ENCODE measurements at places on chromosomes 4 and X. TPM values are rescaled to one million over a fixed set of nuclear protein-coding genes. Genes with fewer than 3 reads are reported as not detected.

DNA sequence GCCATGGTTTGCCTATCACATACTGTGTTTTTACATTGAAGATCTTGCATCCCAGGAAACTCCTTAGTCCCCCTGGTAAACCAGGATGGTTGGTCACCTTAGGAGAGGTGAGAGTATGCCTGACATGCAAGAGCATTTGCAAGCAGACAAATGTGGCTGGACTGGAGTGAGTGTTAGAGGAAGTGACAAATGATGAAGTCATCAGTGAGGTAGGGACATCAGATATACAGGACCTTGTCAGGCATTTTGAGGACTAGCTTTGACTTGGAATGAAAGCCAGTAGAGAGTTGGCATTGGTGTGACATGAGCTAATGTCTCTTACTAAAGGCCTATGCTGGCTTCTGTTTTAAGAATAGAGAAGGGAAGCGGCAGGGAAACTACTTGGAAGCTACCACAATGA lies 124.9 kb downstream of the FRMPD4 start:
- no peaks in the 10 kb centered on the region for H3K27me3 ChIP-seq
- no peak overlapping the region for H3K4me3 ChIP-seq
- H3K36me3 ChIP-seq: no peaks in the 10 kb centered on the region
- peak; percentile 25 for DNase-seq
- H3K4me1 ChIP-seq: peaks cover 5% of the 10 kb centered on the region

DNA sequence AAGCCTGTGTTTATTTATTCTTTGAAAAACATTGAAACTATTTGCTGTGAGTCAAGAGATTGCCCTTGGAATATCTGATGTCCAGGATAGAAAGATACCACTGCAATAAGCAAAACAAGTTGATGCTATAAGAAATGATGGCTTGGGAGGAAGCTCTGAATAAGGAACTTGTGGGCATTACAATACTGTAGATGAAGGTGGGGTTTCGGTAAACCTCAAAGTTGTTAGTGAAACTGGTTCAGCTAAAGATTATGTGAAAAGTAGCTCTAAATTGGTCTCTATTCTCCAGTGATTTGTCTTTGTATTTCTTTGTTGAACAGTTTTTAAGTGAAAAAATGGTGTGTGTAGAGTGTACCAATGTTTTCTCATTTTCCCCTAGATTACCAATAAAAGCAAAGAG lies 128.7 kb downstream of the AKAP4 start:
- H3K27me3 ChIP-seq: no peaks in the 10 kb centered on the region
- no peaks in the 10 kb centered on the region for H3K4me1 ChIP-seq
- no peak for DNase-seq
- no peak overlapping the region for H3K27ac ChIP-seq
- H3K36me3 ChIP-seq: no peaks in the 10 kb centered on the region

GRCh38 chr4:160836431-160836830 lies 1327.4 kb downstream of the FSTL5 start:
- DNase-seq: no peak
- no peaks in the 10 kb centered on the region for H3K36me3 ChIP-seq
- H3K4me1 ChIP-seq: no peaks in the 10 kb centered on the region

GRCh38 chr4:177692907-177693306 lies 250.7 kb upstream of the AGA start:
- no peaks in the 10 kb centered on the region for H3K4me1 ChIP-seq
- H3K4me3 ChIP-seq: no peak overlapping the region
- H3K36me3 ChIP-seq: no peaks in the 10 kb centered on the region
- DNase-seq: no peak
- no peak overlapping the region for H3K27ac ChIP-seq

USP17L30 gene
- not detected for polyA plus RNA-seq

- H3K36me3 ChIP-seq: no peaks in the 10 kb centered on the region
- H3K27me3 ChIP-seq: peaks cover 4% of the 10 kb centered on the region
- H3K27ac ChIP-seq: no peak overlapping the region
- H3K4me3 ChIP-seq: no peak overlapping the region
- no peaks in the 10 kb centered on the region for H3K4me1 ChIP-seq
Observed at GRCh38 chrX:13791559-13791958, 25.3 kb downstream of the GPM6B start.

GRCh38 chr4:77232653-77233052 lies 75.6 kb downstream of the CCNG2 start:
- peaks cover 10% of the 10 kb centered on the region for H3K27me3 ChIP-seq
- H3K36me3 ChIP-seq: no peaks in the 10 kb centered on the region
- DNase-seq: no peak
- H3K4me1 ChIP-seq: peaks cover 10% of the 10 kb centered on the region
- no peak overlapping the region for H3K27ac ChIP-seq
- H3K4me3 ChIP-seq: no peak overlapping the region

- DNase-seq: no peak
- H3K36me3 ChIP-seq: no peaks in the 10 kb centered on the region
- no peaks in the 10 kb centered on the region for H3K4me1 ChIP-seq
- no peak overlapping the region for H3K4me3 ChIP-seq
- no peaks in the 10 kb centered on the region for H3K27me3 ChIP-seq
- H3K27ac ChIP-seq: no peak overlapping the region
Observed at GRCh38 chr4:103272174-103272573, 74.0 kb upstream of the CENPE start.

DNA sequence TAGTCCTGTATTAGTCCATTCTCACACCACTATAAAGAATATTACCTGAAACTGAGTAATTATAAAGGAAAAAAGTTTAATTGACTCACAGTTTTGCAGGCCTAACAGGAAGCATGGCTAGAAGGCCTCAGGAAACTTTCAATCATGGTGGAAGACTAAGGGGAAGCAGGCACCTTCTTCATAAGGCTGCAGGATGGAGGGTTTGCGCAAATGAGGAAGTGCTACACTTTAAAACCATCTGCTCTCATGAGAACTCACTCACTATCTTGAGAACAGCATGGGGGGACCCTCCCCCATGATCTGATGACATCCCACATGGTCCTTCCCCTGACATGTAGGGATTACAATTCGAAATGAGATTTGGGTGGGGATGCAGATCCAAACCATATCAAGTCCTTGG lies 12.1 kb upstream of the MAGEA11 start:
- no peak for DNase-seq
- no peaks in the 10 kb centered on the region for H3K27me3 ChIP-seq
- no peaks in the 10 kb centered on the region for H3K36me3 ChIP-seq
- H3K27ac ChIP-seq: no peak overlapping the region

DNA sequence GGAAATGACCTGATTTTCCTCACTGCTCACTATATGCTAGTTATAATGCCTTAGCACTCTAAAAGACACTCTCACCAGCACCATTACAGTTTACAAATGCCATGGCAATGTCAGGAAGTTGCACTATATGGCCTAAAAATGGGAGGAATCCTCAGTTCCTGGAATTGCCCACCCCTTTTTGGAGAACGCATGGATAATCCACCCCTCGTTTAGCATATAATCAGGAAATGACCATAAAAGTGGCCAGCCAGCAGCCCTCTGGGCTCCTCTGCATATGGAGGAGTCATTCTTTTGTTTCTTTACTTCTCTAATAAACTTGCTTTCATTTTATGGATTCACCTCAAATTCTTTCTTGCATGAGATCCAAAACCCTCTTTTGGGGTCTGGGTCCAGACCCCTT lies 93.0 kb downstream of the UPRT start:
- no peaks in the 10 kb centered on the region for H3K36me3 ChIP-seq
- H3K4me1 ChIP-seq: no peaks in the 10 kb centered on the region
- H3K27me3 ChIP-seq: no peaks in the 10 kb centered on the region
- no peak overlapping the region for H3K4me3 ChIP-seq
- DNase-seq: no peak
- H3K27ac ChIP-seq: no peak overlapping the region

GRCh38 chr4:54082168-54082567 lies 17.8 kb upstream of the CHIC2 start:
- no peaks in the 10 kb centered on the region for H3K36me3 ChIP-seq
- peak overlapping the region; percentile 32 for H3K27ac ChIP-seq
- peak overlapping the region; percentile 25 for H3K4me3 ChIP-seq
- H3K27me3 ChIP-seq: no peaks in the 10 kb centered on the region
- peak; percentile 86 for DNase-seq
- peaks cover 35% of the 10 kb centered on the region for H3K4me1 ChIP-seq

DNA sequence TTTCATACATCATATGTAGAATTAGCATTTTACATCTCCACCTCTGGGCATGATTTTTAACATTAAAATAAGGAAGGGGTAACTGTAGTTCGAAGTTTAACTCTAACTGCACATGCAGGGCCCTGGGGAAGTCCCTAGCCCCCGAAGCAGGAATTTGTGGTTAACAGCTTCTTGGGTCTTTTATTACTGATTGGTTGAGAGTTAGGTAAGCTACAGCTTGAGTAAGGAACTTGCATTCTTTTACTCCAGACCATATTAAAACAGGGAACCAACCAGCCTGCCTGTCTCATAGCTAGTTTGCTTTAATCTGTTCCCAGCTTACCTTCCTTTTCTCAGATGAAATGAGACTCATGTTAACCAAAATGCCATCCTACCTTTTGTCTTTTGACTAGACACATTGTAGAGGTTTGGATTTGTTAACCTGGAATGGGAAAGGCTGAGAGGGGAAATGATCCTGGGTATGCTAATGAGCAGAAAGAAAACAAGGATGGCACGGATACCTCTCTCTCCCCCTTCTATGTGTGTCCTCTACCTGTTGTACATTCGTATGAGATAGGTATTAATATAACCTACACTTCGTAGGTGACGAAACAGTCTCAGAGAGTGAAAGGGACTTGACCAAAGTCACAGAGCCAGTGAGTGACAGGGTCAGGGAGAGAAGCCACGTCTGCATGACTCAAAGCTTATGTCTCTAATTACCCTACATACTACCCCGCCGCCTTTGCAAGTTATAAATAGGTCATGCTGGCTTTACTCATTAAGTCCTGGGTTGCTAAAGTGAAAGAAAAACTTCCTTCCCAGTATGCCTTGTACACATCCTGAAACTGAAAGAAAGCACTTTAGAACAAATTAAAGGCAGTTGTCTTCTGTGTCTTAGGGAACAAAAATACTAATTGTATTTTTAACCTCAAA lies 119.5 kb upstream of the AFF2 start:
- no peak overlapping the region for H3K4me3 ChIP-seq
- no peaks in the 10 kb centered on the region for H3K27me3 ChIP-seq
- H3K36me3 ChIP-seq: no peaks in the 10 kb centered on the region

DNA sequence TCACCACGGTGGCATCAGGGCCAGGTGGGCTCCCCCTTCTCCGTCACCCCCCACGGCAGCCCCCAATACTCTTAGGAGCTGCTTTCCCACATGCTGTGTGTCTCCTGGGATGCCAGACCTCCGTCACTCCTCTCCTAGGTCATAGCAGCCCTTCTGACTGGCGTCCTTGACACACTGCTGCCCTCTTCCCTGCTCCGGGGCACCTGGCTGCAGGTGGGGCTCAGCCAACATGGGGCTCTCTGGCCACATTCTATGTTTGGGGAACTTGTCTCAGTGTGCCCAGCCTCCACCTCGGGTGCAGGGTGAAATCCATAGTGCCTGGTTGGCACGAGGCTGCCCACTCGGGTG lies 13.8 kb downstream of the TMEM175 start:
- no peaks in the 10 kb centered on the region for H3K4me1 ChIP-seq
- no peak overlapping the region for H3K4me3 ChIP-seq
- H3K36me3 ChIP-seq: no peaks in the 10 kb centered on the region
- no peaks in the 10 kb centered on the region for H3K27me3 ChIP-seq
- no peak overlapping the region for H3K27ac ChIP-seq

DMD gene
- 11.2 TPM for polyA plus RNA-seq

RTL3 gene
- not detected for polyA plus RNA-seq

PAGE1 gene
- polyA plus RNA-seq: not detected

DNA sequence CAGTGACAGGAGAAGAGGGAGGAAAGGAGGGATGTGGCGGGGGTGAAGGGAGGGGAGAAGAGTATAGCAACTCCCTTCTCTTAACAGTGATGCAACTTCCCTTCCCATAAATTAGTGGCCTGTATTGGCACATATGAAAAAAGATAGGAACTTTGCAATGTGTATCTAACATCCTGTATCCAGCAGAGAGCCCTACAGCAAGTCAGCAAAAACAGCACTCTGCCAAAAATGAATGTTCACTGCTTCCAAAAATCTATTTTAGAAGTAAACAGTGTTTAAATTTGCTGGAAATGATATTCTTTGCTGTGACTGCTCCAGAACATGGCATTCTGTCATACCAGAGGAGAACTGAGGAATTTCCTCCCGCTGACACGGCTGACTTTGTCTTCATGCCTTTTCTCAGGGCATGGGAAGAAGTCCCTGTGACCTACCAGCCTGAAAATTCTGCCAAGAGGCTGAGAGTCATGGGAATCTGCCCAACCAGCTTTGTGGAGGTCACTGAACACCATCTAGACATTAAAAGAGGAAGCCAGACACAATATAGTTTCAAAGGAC lies 343.4 kb upstream of the RASGEF1B start:
- no peak overlapping the region for H3K27ac ChIP-seq
- no peaks in the 10 kb centered on the region for H3K36me3 ChIP-seq
- no peak for DNase-seq

MSANTD1 gene
- 0.05 TPM for polyA plus RNA-seq

GUCY1A1 gene
- polyA plus RNA-seq: 0.07 TPM

DNA sequence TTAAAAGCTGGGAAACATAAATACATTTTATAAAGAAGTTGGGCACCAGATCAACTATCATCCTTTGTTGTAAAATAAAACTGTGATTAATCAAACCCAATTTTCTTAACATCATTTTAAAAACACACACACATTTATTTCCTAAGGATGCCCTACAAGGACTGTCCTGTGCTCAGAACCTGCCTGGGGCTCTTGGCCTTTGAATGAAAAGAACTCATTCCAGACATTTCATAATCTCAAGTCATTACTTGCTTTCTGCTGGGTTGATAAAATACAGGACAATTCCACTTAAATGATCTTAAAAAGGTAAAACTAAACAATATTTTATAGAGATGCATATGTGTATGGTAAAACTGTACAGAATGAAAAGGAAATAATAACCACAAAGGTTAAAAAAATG lies 2.8 kb downstream of the SH3D19 start:
- peak overlapping the region; percentile 89 for H3K27ac ChIP-seq
- no peaks in the 10 kb centered on the region for H3K27me3 ChIP-seq
- H3K36me3 ChIP-seq: no peaks in the 10 kb centered on the region
- peak overlapping the region; percentile 55 for H3K4me3 ChIP-seq
- no peak for DNase-seq
- peaks cover 20% of the 10 kb centered on the region for H3K4me1 ChIP-seq

- H3K4me3 ChIP-seq: no peak overlapping the region
- no peak overlapping the region for H3K27ac ChIP-seq
- peaks cover 6% of the 10 kb centered on the region for H3K4me1 ChIP-seq
- no peaks in the 10 kb centered on the region for H3K27me3 ChIP-seq
- no peaks in the 10 kb centered on the region for H3K36me3 ChIP-seq
Observed at GRCh38 chrX:123976706-123977316, 15.3 kb downstream of the STAG2 start.

- peak overlapping the region; percentile 46 for H3K27ac ChIP-seq
- H3K4me1 ChIP-seq: peaks cover 13% of the 10 kb centered on the region
- H3K36me3 ChIP-seq: no peaks in the 10 kb centered on the region
Observed at GRCh38 chrX:13357925-13358324, 38.1 kb upstream of the ATXN3L start.

Measured in keratinocyte (primary cell).